Stimulated activated CD8-positive, alpha-beta memory T cell treated with anti-CD3 and anti-CD28 coated beads, Interleukin-15, amount 100 ng/mL, for 4 hours (primary cell): ENCODE measurements at places on chromosomes 11 and 22.

GRCh38 chr11:102583141-102583873 is 41.8 kb downstream of the MMP20 start:
- no peak for DNase-seq

DNA sequence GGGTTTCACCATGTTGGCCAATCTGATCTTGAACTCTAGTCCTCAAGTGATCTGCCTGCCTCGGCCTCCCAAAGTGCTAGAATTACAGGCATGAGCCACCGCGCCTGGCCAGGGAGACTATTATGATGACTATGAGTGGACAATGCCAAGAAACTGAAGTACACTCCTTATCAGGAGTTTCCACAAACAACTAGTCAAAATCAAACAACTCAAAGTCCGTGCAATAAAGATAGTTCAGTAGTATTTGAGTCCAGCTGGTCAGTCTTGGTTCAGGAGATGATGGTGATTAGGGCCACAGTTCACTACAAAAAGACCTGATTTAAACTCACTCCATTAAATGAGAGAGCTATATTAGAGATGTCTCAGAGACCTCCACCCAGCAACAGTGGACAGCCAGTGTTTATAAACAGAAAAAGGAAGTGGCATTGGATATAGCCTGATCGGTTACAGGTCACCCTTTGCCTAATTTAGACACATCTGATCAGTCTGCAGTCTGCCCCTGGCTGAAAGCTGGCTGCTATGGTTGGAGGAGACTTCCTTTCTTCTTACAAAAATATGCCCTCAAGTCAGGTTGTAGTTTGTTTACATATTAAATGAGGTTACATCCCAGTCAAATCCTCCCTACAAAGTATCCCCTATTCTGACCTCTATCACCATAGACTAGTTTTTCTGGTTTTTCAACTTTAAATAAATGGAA is 17.0 kb downstream of the CD3E start:
- DNase-seq, result no peak

DNA sequence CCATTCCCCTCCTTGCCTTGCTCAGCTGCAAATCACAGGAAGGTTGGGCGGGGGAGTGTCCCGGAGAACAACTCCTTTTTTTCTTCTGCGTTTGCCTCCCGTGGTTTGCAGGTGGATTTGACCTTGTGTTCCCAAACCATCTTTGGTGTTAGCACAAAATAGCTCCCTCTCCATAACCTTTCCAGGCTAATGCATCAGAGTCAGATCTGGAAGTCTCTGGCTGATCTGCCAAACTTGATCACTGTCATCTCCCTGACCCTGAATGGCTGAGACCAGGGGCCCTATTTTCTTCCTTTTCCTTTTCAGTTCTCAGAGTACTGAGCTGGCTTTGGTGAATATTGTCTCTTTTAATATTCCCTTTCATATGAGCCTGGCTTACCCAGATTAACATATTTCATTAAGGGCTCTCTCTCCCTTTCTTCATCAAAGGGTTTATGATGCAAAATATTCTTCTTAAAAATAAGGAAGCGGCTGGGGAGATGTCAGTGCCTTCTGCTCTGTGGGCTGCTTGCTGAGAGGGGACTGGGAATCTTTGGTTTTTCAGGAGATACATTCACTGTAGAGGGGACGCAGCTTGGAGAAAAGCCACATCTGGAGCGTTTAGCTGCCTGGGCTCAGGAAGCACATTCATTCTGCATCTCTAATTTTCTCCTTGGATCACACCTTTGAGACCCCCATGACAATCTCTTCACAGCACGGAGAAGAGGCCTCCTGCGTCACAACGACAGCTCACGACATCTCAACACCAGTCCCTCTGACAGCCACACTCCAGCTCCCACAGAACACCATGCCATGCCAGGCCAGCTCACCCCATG is 148.3 kb downstream of the CEP164 start:
- no peak for DNase-seq

- DNase-seq, result no peak
Observed at GRCh38 chr11:65928667-65929066, 9.4 kb downstream of the DRAP1 start.

GRCh38 chr22:44538051-44538450 is 40.0 kb upstream of the RTL6 start:
- DNase-seq, result no peak

DNA sequence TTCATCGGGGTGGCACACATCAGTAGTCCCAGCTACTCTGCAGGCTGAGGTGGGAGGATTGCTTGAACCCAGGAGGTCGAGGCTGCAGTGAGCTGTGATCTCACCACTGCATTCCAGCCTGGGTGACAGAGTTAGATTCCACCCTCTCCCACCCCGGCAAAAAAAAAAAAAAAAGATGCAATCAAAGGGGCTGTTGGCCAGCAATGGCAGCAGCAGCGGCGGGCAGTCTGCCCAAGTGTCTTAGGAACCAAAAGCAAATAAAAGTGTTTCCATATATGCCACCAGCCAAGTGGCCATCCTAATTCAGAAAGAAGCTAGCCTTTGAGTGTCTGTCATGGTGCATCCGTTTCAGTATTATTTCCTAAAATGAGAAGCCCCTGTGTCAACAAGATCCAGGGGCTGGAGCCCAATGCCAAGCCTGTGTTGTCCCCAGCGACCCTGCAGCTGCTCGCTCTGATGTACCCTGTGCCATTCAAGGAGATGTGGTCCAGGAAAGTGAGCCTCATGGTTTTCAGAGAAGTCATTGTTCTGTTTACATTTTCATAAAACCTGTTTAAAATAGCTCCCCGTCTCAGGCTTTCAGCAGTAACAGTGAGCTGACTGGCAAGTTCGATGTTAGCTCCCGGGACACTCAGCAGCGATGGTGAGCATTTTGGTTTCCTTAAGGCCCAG is 12.5 kb downstream of the CDPF1 start:
- no peak for DNase-seq

- DNase-seq, result no peak
Observed at GRCh38 chr22:38318792-38319773, 1.9 kb upstream of the CSNK1E start.

GRCh38 chr22:36914390-36914752 is 943 bp downstream of the CSF2RB start:
- DNase-seq, result no peak

DNA sequence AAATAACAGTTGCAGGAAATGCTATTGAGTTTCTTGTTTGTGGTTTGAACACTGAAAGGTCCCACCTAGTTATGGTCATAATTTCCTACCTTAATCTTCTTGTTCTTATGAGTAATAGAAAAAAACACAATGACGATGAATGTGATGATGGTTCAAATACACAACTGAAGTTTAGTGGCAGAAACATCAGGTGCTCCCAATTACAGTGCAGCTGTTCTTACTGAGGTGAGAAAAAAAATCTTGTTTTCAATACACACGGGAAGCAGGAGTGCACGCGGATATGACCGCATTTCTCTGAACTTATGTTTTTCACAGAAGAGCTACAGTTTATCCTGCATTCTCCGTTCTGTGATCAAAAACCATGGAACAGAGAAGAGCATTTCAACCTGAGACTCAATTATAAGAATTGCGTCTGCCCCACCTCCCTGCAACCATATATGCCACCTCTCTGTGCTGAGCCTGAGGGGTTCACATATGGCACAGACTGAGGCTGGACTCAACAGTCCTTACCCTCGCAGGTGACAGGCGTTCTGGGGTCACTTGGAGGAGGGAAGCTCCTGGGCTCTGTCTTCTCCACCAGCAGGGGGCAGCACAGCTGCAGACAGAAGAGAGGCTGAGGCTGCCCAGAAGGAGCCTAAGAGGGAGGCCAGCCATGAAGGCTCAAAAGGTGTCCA is 99.7 kb upstream of the IGLL5 start:
- peak; percentile 24 for DNase-seq

GRCh38 chr11:17257196-17257595 is 19.3 kb upstream of the NUCB2 start:
- no peak for DNase-seq

GRCh38 chr11:33329705-33330329 is 72.6 kb downstream of the HIPK3 start:
- no peak for DNase-seq

DNA sequence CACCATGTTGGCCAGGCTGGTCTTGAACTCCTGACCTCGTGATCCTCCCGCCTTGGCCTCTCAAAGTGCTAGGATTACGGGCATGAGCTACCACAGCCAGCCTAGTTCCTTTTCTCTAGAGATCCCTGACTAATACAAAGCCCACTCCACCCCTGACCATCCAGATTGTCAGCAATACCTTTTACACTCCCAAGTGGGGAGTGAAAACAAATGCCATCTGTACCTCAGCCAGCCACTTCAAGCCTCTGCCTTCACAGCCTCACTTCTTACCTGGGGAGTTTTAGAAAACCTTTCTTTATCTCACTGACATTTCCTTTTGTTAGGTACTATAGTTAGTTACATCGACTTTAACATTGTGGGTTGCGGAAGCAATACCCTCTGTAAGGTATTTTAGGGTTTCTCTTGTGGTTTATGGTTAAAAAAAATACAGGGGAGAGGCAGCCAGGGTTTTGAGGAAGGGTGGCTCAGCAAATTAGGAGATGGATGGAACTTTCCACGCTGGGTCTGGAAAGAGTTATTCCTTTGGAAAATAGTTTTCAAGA is 8.9 kb downstream of the TOM1 start:
- DNase-seq, result no peak

- DNase-seq, result no peak
Observed at GRCh38 chr11:82004537-82005213, 729.0 kb downstream of the FAM181B start.

DNA sequence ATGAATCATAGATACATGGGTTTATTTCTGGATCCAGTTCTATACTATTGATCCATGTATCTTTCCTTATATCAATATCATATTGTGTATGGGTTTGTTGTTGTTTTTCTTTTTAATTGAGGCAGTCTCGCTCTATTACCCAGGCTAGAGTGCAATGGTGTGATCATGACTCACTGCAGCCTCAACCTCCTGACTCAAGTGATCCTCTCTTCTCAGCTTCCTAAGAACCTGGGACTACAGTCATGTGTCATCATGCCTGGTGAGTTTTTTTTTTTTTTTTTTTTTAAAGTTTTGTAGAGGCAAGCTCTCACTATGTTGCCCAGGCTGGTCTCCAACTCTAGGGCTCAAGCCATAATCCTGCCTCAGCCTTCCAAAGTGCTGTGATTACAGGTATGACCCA is 1589.4 kb upstream of the TENM4 start:
- no peak for DNase-seq

DNA sequence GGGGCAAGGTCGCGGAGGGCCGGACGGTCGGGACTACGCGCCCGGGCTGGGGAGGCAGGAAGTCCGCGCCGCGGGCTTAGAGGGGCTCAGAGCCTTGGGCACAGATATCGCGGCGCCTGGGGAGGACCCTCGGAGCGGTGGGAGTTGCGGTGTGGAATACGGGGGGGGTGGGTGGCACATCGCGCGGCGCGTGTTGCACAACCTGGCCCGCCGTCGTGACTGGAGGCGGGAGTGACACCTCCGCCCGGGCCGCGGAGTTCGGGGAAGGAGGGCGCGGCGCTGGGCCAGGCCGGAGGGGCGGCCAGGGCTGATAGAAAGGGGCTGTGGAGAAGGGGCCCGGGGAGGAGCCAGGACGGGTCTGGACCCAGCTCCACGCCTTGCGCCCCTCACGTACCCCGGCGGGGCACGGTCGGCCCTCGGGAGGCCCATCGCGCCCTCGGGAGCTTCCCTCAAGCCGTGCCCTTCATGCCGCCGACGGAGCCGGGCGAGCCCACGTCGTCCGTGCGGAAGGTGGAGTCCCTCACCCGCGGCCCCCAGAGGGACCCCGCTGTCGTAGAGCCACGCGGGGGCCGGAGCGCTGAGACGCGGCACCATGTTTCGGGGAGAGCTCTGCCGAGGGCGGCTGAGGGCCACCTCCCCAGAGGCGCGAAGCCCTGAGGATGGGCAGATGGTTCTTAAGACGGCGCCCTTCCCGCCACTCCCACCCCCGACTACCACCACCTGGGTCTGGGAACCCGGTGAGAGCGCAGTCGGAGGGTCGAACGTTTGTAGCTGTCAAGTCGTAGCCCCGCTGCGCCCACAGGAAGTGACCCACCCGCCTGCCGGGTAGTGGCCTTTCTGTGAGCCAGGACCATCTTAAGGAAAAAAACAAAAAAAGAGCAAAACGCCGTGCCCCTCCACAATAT is 729 bp downstream of the IL17RA start:
- DNase-seq, result peak; percentile 35

DNA sequence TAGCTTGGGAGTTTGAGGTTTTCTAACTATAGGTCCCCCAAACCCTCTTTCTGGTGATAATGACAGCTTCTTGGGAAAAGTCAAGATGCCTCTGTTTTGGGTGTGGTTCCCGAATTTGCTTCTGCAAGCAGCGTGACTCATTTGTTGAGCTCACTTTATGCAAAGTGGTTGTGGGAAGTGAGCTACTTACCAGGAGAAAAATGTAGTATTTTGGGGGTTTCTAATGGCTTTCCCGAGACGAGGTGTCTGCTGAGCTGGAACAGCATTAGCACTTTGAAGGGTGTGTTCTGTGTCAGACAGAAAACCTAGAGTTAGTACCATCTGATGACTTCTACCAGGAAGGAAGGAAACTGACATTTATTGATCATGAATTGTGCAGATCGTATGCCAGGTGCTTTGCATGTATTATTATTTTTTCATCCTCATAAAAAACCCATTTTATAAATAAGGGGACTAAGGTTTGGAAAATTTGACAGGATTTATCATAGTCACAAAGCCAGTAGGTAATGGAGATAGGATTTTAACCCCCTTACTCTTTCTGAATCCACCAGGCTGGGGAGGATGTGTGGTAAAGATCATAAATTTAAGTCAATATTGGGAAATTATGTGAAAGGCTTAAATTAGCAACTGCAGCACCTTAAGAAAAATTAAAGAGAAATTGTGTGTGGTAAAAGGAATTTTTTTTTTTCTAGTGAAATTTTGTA is 108.8 kb upstream of the CD44 start:
- DNase-seq, result no peak

DNA sequence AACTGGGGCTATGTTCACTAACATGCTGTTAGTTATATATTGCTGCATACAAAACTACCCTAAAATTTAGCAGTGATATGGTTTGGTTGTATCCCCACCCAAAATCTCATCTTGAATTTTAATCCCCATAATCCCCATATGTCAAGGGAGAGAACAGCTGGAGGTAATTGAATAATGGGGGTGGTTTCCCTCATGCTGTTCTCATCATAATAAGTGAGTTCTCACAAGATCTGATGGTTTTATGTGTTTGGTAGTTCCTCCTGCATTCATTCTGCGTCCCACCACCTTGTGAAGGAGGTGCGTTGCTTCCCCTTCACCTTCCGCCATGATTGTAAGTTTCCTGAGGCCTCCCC is 10.0 kb upstream of the PATL1 start:
- no peak for DNase-seq

DNA sequence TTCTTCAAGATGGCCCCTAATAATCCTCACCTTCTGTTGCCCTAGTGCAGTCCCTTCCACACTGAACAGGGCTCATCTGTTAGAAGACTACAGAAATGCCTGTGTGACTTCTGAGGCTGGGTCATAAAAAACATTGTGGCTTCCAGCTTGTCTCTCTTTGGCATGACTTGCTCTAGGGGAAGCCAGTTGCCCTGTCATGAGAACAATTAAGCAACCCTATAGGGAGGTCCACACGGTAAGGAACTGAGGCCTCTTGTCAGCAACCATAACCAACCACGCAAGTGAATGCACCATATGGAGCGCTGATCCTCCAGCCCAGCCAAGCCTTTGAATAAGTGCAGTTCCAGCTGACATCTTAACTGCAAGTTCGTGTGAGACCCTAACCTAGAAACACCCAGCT is 2.6 kb downstream of the LIPT2 start:
- DNase-seq, result no peak

- DNase-seq, result no peak
Observed at GRCh38 chr11:30830681-30831080, 244.5 kb upstream of the MPPED2 start.
